ENCODE measurements at places on chromosomes 12 and 14.

GRCh38 chr12:133203344-133204263, 22.3 kb downstream of the ZNF268 start:
- DNase-seq: no peak

DNA sequence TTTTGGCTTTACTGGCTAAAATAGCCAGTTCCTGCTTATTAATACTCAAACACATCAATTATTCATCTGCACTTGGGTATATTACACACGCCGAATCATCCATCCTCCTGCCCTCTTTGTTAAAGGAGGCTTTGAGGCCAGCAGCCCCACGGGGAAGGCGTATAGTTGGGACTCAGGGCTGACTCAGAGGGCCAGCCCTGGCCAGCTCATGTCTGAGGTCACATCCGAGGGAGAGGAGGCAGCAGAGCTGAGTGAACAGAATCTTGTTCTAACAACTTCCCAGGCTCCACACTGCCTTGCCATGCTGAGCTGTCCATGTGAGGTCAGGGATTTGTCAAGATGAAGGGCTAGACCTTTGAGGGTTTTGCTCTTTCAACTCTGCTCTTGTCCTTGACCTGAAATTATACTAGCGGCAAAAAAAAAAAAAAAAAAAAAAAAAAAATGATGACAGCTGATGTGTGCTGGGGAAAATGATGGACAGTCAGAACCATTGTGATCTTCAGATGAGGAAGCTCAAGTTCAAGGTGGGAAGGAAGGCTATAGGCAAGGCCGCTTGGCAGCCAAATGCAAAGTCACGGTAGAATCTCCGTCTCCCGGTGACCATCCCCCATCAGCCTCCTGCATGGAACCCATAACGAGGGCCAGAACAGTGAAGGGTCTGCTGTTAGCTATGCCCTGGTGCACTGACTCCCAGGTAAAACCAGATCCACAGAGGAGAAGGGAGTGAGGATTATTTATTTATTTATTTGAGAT, 12.5 kb upstream of the MARK3 start:
- DNase-seq: no peak

DNA sequence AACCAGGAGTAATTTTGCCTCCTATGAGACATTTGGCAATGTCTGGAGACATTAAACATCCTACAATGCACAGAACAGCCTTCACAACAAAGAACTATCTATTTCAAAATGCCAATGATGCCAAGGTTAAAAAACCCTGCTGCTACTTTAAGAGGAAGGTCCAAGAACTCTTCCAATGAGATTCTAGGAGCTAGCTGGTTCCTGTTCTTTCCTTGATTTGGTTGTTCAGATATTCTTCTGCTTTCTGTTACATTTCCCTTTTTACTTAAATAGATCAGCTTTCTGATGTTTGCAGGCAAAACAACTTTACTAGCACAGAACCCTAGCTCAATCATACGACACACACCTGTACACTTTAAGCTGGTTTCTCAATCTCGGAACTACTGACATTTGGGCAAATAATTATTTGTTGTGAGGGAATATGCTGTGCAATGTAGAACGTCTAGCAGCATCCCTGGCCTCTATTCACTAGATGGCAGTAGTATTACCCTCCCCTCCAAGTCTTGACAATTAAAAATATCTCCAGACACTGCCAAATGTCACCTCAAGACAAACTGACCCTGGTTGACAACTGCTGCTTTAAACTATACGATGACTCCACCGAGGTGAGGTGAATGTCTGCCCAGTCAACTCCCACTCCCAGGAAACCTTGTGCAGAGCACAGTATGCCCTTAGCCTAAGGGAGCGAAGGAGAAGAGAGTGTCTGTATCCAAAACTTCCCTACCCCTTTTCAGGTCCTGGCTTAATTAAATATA, 4.4 kb downstream of the BLTP3B start:
- no peak for DNase-seq

GRCh38 chr14:34119107-34119858, 168.4 kb upstream of the EGLN3 start:
- no peak for DNase-seq

DNA sequence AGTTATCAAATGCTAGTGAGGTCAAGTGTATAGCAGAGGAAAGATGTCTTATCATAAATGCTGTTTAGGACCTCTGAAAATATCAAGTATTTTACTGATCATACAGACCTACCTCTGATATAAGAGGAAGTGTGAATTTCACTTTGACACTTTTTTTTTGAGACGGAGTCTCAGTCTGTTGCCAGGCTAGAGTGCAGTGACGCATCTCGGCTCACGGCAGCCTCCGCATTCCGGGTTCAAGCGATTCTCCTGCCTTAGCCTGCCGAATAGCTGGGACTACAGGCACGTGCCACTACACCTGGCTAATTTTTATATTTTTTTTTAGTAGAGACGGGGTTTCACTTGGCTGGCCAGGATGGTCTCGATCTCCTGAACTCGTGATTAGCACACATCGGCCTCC, 55.1 kb upstream of the PIK3C2G start:
- no peak for DNase-seq

- DNase-seq: no peak
Measured at GRCh38 chr12:58262796-58263195, 321.4 kb downstream of the ATP23 start.

GRCh38 chr12:12736759-12737676, 19.9 kb downstream of the CDKN1B start:
- no peak for DNase-seq

- DNase-seq: no peak
Measured at GRCh38 chr12:99151744-99152143, 495.8 kb upstream of the GARIN6 start.

GRCh38 chr12:98838231-98838647, 193.1 kb downstream of the APAF1 start:
- DNase-seq: no peak

DNA sequence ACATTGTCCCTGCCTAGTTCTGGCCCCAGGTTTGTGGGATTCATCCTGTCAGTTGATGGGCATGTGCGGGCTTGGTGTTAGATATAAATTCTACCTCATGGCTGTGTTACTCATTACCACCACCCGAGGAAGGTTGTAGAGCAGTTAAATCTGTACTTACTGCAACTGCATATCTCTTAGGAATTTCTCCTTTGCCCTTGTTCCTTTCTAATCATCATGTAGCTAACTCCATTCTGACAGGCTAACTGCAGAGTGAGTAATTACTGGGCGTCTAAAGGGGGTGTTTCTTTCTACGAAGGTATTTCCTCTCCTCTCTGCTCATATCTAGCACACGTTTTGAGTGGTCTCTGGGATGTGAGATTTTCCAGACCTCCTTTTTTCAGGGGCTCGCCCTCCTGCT, 1076.7 kb downstream of the TMTC2 start:
- no peak for DNase-seq

DNA sequence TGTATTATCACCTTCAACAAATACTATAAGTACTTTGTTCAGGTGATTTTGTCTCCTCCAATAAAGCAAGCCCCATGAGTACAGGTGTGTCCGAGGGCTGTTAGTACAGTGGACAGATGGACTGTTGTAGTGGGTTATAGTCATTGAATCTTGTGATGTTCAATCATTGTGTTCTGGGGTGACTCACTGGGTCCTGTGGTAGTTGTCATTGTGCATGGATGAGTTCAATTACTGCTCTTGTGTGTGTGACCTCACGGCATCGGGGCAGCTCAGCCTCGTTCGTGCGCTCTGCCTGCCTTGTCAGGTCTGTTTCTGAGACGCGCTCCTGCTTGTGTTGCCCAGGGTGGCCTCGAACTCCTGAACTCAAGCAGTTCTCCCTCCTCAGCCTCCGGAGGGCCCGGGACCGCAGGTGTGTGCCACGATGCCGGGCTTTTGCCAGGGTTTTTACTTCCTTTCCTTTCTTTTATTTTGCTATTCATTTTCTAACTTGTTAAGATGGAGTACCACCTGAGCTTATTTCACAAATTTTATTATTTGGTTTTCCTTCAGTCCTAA, 72.2 kb downstream of the DDX51 start:
- DNase-seq: no peak

DNA sequence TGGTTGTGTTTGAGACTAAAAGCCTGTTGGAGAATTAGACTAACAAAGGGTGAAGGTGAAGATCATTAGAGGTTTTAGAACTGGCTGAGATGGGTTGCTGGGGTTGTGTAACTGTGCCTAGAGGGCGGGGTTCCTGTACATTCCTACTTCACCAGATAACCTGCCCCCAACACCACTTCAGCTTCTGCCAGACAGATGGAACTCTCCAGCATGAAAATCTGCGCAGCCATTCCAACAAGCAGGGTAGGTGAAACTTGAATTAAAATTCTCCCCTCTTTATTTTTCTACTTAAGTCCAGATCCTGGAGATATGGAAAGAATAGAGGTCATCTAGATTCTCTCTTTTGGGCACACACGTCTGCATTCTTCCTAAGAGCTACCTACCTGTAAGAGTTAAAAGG, 6.0 kb downstream of the FOXG1 start:
- no peak for DNase-seq

DNA sequence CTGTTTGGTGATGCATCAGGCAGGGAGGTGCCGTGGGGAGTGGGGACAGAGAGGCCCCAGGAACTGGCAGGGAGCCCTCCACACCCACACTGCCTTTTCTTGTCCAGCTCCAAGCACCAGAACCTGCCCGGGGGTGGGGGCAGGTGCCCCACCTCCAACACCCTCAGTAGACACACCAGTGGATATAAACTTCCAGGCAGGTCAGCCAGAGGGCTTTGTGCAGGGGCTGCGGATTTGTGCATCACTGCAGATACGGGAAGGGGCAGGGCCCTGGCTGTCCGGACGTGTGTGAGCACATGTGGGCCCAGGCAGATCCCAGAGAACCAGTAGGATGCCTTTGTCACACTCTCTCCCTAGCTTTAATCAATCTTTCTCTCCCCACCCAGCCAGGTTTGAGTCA, 1.3 kb upstream of the TGM1 start:
- no peak for DNase-seq

GRCh38 chr14:21118933-21119332, 18.1 kb downstream of the TMEM253 start:
- DNase-seq: no peak

DNA sequence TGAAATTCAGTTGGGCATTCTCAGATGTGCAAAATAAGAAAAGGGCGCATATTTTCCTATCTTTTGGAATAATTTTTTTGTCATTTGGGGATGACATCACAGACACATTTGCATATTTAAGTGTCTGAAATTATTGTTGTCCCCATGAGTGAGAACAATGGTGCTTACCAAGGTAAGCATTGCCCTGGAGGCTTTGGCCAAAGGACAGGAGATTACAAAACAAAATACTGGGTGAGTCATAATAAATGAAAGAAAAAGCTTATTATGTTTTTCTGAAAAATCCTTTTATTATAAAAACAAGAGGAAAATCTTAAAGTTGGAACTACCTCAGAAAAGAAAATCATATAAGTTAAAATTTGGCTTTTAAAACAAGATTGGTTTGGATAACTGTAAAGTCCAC, 254.9 kb downstream of the BTG1 start:
- DNase-seq: no peak

- no peak for DNase-seq
Measured at GRCh38 chr12:117807946-117808345, 160.8 kb downstream of the KSR2 start.

DNA sequence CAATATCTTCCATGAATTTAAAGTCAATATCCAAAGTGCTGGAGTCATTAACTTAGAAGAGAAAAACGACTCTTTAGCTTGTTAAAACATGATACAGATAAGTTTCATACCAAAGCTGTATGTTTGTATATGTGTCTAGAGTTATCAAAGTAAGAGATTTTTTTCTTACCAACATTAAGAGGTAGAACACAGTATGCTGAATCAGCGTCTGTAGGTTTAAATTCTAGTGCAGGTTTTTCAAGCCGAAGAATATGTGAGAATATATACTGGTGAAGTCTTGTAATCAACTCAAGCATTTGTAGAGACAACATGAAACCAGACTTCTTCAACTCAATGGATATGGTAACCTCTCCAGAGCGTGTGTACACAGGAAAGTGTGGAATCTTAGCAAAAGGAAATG, 49.6 kb downstream of the DICER1 start:
- DNase-seq: no peak

GRCh38 chr12:76830436-76830835, 48.4 kb downstream of the CSRP2 start:
- DNase-seq: no peak

- no peak for DNase-seq
Measured at GRCh38 chr14:59150990-59151389, 37.5 kb upstream of the DAAM1 start.

GRCh38 chr12:108320507-108321293, 18.4 kb downstream of the CMKLR1 start:
- DNase-seq: no peak

DNA sequence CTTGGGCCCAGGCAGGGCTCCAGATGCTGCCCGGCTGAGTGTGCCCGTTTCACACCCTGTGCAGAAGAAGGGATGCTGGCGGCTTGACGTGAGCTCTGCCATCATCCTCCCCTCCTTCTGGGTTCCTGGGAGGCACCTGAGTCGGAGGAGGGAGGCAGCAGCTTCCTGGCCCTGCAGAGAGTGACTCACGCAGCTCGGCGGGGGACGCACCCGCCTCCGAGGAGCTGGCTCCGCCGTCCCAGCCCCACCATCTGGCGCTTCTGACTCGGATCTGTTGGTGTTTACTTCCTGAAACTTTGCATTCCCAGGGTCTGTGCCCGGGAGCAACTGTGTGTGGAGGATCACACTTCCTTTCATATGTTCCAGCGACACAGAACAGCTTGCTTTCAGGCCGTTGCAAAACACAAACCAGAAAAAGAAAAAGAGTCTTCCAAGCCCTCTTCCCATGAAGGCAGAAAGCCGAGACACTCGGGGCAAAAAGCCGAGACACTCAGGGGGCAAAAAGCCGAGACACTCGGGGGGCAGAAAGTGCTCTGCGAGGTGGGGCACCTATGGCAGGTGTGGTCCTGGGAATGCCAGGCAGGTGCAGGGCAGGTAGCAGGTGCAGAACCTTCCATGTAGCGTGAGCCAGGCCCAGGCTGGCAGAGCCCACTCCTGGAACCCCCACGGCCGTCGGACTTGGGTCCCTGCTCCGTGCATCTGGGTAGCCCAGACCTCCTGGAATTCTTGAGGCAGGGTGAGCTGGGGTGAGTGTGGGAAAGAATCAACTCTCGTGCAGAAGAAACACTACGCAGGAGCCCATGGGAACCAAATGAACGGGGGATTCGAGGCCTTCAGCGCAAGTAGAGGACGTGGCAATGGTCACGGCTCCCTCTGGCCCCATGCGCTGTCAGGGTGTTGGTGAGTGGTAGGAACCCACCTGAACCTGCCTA, 27.6 kb upstream of the GALNT9 start:
- DNase-seq: no peak

DNA sequence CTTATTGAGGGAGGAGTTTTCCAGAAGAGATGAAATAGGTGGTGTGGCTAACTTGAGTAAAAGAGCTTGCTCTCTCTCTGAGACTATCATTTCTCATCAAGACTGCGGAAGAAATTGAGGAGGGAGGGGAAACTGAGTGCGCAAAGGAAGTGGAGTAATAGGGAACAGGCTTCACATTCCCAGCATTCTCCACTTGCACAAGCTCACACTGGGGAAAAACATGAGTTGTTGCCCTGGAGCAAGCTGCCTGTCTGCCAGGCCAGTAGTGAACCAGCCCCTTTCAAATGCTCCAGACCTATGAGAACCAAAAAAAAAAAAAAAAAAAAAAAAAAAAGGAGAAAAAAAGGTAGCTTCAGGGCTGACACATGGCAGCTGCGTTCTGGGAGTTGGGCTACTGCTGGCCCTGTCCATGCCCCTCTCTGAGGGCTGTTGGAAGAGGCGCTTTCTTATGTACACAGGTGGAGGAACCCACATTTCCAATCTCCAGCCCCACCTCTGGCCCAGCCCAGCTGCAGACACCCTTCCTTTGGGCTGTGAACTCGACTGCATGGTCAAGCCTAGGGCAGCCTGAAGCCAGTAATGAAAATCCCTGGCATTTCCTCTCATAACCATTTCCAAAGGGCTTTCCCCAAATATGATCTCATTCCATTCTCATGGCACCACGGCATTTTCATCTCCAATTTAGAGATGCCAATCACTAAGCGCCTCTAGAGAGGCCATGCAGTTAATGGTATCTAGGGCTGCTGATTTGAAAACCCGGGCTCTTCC, 32.5 kb upstream of the EMP1 start:
- DNase-seq: no peak

Measured in stimulated activated naive CD4-positive, alpha-beta T cell treated with Interleukin-2 at 50 U/mL for 16 hours (primary cell).